ENCODE measurements at places on chromosomes 6 and 20.
A peak's percentile ranks its signal among the peaks of the same experiment; 100 is the strongest.

- DNase-seq, result peak; percentile 98
Observed at GRCh38 chr6:37077905-37078296, 72.4 kb downstream of the FGD2 start.

- no peak for DNase-seq
Observed at GRCh38 chr6:142306736-142307135, 4.9 kb downstream of the ADGRG6 start.

GRCh38 chr6:13181393-13181792, 146.9 kb downstream of the TBC1D7 start:
- no peak for DNase-seq

DNA sequence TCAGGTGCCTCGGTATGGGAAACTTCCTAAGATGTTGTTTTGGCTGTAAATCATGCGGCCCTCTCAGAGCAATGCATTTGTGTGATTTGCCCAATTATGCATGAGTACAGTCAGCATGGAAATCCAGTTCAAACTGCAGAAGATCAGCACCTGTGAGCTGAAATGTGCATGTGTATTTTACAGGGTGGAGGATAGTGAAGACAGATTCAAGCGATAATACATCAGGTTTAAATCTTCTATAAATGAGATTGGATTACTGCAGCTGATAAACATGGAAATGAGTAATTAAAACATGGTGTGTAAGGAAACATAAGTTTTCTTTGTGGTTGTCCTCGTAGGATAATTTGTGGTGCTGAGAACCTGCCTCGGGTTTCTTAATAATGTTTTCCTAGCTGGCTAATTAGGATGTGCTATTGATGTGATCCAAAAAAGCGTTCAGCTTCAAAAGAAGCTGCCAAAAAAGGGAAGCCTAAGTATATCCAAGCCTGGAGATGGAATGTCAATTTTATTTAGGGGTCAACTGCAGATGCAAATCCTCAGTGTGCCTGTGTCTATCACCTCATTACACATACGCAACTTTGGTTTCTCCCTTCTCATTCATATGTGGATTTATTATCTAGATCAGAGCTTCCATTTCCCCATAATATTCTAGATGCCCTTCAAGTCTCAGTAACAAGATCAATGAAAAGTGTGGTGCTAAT, 117.1 kb upstream of the CCDC28A start:
- DNase-seq, result peak; percentile 4

- no peak for DNase-seq
Observed at GRCh38 chr6:2900821-2901644, 2.1 kb downstream of the SERPINB9 start.

DNA sequence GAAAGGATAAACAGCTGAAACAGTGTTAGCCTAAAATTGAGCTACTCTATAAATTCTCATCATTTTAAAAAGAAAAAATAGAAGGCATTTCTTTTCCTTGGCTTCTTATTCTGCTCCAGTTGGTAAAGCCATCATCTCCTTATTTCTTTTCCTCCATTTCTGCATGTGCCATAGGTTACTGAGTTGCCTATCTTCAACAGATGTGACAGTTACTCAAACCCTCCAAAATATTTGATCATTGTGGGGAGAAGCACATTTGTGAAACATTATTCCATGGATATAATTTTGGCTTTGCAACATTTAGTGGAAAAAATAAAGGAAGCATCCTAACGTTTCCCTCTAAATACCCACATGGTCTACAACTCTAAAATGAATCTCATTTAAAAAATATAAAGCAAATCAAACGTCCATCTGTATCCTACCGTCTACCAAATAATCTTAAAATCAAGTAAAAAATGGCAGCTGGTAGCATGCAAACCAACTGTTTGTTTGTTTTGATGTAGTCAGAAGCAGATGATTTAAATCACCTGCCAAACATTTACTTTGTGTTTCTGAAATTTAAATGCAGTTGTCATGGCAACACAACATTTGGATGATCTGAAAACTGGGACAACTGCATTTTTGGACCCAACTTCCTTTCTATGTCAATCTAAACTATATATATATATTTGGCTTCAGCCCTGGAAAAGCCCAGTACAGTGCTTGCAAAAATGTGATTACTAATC, 16.8 kb upstream of the SNX9 start:
- no peak for DNase-seq

All from RPMI7951 (cell line).